RWPE2 (cell line): ENCODE measurements at places on chromosomes 13 and 19.
A peak's percentile ranks its signal among the peaks of the same experiment; 100 is the strongest.

DNA sequence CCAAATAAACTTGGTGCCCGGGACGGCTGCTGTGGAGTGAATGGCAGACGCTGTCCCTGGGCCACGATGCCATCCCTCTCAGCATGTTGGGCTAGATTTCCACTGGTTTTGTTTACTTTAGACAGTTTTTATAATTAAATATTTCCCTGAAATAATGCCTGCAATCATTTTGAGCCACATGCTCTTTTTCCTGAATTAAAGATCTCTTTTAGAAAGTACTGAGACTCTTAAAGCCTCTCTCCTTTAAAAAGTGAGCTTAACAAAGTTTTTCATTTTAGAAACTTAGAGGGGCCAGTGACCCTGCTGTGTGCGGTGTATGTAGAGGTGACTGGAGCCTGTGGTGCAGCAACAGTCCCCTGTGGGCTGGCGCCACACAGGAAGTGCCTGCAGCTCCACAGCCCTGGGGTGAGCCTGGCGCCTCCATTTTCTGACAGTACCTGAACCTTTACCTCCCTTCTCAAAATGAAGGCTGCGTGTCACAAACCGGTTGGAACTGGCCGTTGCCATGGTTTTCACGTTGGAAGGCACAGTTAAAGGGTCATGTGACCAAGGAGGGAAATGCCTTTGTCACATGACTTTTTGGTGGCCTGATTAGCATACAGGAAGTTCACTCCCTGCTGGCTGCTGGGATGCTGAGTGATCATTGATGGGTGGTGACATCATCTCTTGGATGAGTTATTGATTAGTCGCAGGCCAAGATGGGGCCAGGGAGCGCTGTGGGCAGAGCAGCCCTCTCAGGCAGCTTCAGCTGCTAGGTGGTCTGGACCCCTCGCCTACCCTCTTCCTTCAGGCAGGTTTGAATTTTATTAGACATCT lies 26.3 kb downstream of the TSSK6 start:
- H3K36me3 ChIP-seq, result peaks cover 26% of the 10 kb centered on the region
- peak overlapping the region; percentile 86 for H3K27ac ChIP-seq
- peaks cover 28% of the 10 kb centered on the region for H3K4me1 ChIP-seq
- no peaks in the 10 kb centered on the region for H3K27me3 ChIP-seq
- DNase-seq, result peak; percentile 90

- H3K4me3 ChIP-seq, result no peak overlapping the region
- H3K36me3 ChIP-seq, result no peaks in the 10 kb centered on the region
- no peak for DNase-seq
- H3K27ac ChIP-seq, result no peak overlapping the region
These were observed 556.2 kb downstream of the KCTD12 start for GRCh38 chr13:76329866-76330580.

DNA sequence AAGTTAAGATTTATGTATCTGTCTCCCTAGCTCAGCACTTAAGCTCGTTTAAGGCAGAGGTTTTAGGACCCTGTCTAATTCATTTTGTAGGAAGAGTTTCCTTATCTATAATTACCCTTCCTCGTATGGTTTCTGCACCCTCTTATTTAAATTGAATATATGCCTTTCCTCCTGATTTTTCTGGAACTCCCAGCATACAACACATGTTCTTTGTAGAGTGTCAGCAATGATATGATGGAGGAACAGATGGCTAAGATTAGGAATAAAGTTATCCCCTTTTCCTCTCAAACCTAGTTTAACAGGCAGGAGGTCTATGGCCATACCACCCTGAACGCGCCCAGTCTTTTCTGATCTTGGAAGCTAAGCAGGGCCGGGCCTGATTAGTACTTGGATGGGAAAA lies 359.5 kb downstream of the PCDH17 start:
- H3K4me3 ChIP-seq, result no peak overlapping the region
- H3K27me3 ChIP-seq, result no peaks in the 10 kb centered on the region
- no peaks in the 10 kb centered on the region for H3K36me3 ChIP-seq
- H3K4me1 ChIP-seq, result no peaks in the 10 kb centered on the region

DNA sequence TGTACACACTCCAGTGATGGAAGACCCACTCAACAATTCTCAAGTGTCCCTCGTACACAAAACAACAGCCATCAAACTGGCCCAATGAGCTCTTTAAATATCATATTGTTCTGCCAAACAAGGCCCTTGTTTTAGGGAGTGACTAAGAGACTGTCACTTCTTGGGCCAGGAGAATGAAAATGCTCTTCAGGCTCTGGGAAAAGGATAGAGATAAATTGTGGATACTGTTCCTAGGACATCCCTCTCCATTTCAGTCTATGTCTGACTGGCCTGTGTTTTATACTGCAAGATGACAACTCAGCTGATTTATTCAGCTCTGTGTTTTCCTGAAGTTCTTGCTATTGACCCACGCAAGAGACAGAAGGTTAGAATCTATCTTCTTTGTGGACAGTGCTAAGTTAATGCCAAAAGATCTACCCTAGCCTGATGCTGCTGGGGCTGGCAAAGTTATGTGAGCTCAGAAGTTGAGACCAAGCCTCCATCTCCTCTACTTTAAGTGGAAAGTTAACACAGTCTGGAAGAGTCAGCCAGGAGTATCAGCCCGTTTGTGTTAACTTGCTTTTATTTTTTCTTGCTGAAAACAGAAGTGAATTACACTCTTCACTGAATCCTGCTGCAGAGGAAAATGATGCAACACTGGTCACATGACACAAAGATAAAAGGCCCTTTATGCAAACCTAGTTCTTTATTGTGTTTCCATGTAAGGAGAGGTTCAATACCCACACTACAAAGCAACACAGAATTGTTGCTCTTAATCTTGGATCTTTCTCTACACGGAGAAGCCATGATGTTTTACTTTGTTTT lies 14.6 kb downstream of the FRY start:
- DNase-seq, result no peak
- H3K27me3 ChIP-seq, result no peaks in the 10 kb centered on the region

GRCh38 chr19:30778961-30779715 lies 407.0 kb downstream of the ZNF536 start:
- H3K36me3 ChIP-seq, result no peaks in the 10 kb centered on the region
- H3K4me3 ChIP-seq, result no peak overlapping the region
- no peak overlapping the region for H3K27ac ChIP-seq

- H3K4me1 ChIP-seq, result no peaks in the 10 kb centered on the region
- H3K36me3 ChIP-seq, result no peaks in the 10 kb centered on the region
- peak; percentile 31 for DNase-seq
- H3K27ac ChIP-seq, result no peak overlapping the region
These were observed 114.6 kb downstream of the SOX1 start for GRCh38 chr13:112181336-112182067.

DNA sequence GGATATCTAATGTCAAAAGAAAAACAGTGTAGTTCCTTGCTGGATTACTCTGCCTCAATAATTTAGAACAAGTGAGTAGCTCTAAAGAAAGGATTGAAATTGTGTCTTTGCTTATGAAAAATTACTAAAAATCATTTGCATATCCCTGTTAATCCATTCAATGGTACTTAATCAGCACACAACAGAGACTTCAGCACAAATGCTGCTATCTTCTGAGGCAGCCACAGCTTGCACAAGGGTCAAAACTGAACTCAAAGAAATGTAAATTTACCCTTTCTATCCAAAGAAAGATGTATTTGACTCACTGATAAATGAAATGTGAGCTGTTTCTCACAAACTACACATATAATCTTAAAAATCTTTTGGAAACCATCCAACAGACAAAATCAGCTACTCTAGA lies 116.2 kb downstream of the LHFPL6 start:
- peaks cover 21% of the 10 kb centered on the region for H3K4me1 ChIP-seq
- no peak for DNase-seq
- no peaks in the 10 kb centered on the region for H3K27me3 ChIP-seq
- no peak overlapping the region for H3K4me3 ChIP-seq

GRCh38 chr19:35206855-35207254 lies 21.7 kb downstream of the FAM187B start:
- H3K4me1 ChIP-seq, result no peaks in the 10 kb centered on the region
- DNase-seq, result no peak
- H3K27ac ChIP-seq, result no peak overlapping the region
- no peak overlapping the region for H3K4me3 ChIP-seq

- no peaks in the 10 kb centered on the region for H3K36me3 ChIP-seq
- H3K27ac ChIP-seq, result no peak overlapping the region
These were observed 43.7 kb upstream of the OLFM4 start for GRCh38 chr13:52984881-52985363.

GRCh38 chr13:95793018-95793555 lies 116.1 kb downstream of the DNAJC3 start:
- H3K36me3 ChIP-seq, result peaks cover 66% of the 10 kb centered on the region
- DNase-seq, result no peak
- H3K27ac ChIP-seq, result no peak overlapping the region
- H3K27me3 ChIP-seq, result no peaks in the 10 kb centered on the region
- peaks cover 7% of the 10 kb centered on the region for H3K4me1 ChIP-seq

- no peak for DNase-seq
- no peak overlapping the region for H3K4me3 ChIP-seq
- no peaks in the 10 kb centered on the region for H3K27me3 ChIP-seq
- no peaks in the 10 kb centered on the region for H3K4me1 ChIP-seq
These were observed 11.1 kb downstream of the LMO7 start for GRCh38 chr13:75647126-75647784.

GRCh38 chr19:1220976-1221903 lies 15.7 kb downstream of the STK11 start:
- H3K4me3 ChIP-seq, result no peak overlapping the region
- no peak for DNase-seq
- H3K4me1 ChIP-seq, result peaks cover 7% of the 10 kb centered on the region
- no peaks in the 10 kb centered on the region for H3K27me3 ChIP-seq
- peaks cover 20% of the 10 kb centered on the region for H3K36me3 ChIP-seq

DNA sequence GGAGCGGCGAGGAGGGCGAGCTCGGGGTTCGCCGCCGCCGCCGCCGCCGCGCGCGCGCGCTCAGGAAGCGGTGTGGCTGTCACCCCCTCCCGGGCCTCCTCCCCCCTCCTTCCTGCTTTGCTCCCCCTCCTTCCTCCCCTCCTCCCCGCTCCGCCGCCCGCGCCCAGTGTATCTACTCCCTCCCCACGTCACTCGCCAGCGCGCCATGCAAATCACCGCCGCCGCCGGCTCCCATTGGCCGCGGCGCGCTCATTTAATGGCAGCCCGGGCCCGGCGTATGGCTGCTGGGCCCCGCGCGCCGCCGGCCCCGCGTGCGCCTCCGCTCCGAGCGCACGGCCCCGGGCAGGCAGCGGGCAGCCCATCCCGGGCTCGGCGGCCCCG lies 335 bp upstream of the SOX1 start:
- H3K4me1 ChIP-seq, result no peaks in the 10 kb centered on the region
- no peak for DNase-seq
- H3K27me3 ChIP-seq, result peaks cover 78% of the 10 kb centered on the region
- no peak overlapping the region for H3K4me3 ChIP-seq
- H3K36me3 ChIP-seq, result no peaks in the 10 kb centered on the region

DNA sequence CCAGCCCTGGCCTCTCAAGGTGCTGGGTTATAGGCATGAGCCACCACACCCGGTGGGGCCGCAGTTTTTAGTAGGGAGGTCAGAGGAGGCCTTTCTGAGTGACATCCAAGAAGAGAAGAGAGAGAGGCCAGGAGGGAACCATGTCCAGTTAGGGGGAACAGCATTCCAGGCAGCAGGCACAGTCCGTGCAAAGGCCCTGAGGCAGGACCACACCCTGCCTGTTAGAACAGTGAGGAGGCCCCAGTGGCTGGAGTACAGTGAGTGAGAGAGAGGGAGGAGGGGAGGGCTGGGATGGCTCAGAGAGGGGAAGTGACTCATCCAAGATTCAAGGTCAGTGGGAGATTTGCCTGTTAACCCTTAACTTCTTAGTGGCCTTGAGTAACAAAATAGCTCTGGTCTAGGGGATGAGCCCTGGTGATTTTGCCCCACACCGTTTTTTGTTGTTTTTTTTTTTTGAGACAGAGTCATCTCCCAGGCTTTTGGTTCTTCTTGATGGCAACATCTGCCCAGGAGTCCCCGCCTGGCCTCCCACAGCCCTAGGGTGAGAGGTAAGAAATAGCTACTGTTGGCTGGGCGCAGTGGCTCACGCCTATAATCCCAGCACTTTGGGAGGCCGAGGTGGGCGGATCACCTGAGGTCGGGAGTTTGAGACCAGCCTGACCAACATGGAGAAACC lies 2.7 kb upstream of the PLIN3 start:
- no peak overlapping the region for H3K4me3 ChIP-seq
- H3K36me3 ChIP-seq, result no peaks in the 10 kb centered on the region
- H3K27ac ChIP-seq, result peak overlapping the region; percentile 87
- H3K27me3 ChIP-seq, result no peaks in the 10 kb centered on the region

GRCh38 chr19:8357007-8357521 lies 6.9 kb upstream of the ANGPTL4 start:
- DNase-seq, result no peak
- H3K27ac ChIP-seq, result peak overlapping the region; percentile 97
- no peak overlapping the region for H3K4me3 ChIP-seq

- peaks cover 53% of the 10 kb centered on the region for H3K4me1 ChIP-seq
- peaks cover 31% of the 10 kb centered on the region for H3K36me3 ChIP-seq
- no peak overlapping the region for H3K4me3 ChIP-seq
- H3K27ac ChIP-seq, result peak overlapping the region; percentile 93
- DNase-seq, result no peak
These were observed 64.2 kb downstream of the ARHGAP35 start for GRCh38 chr19:46924874-46925547.

DNA sequence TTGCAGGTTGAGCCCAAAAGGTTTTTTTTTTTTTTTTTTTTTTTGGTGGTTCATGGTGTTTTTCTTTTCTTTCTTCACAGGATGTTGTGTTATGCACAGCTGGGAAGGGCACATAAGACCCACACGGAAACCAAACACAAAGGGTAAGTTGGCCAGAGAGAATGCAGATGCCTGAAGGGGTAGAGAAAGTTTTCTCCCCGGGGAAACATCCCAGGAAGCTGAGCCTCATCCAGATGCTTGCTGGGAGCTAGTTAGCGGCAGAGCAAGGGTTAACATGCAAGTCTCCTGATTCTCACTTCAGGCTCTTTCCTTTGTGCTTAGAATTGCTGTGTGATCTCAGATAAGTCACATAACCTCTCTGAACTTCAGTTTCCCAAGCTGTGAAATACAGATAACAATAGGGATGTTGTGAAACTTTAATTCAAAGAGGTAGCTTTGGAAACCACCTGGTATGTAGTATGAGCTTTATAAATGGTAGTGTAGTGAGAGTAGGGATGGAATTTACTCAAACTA lies 3.1 kb downstream of the ADGRE1 start:
- H3K36me3 ChIP-seq, result no peaks in the 10 kb centered on the region
- H3K4me3 ChIP-seq, result no peak overlapping the region
- no peaks in the 10 kb centered on the region for H3K27me3 ChIP-seq
- H3K4me1 ChIP-seq, result no peaks in the 10 kb centered on the region
- no peak overlapping the region for H3K27ac ChIP-seq

GRCh38 chr13:66984241-66984640 lies 245.9 kb downstream of the PCDH9 start:
- H3K4me1 ChIP-seq, result no peaks in the 10 kb centered on the region
- H3K36me3 ChIP-seq, result no peaks in the 10 kb centered on the region
- no peaks in the 10 kb centered on the region for H3K27me3 ChIP-seq
- H3K4me3 ChIP-seq, result no peak overlapping the region
